ENCODE measurements at places on chromosomes 5 and 9.

GRCh38 chr5:91136271-91136670 lies 246.8 kb downstream of the ARRDC3 start:
- DNase-seq: no peak

- DNase-seq: no peak
Measured at GRCh38 chr5:7671381-7671993, 179.4 kb downstream of the CFAP90 start.

GRCh38 chr5:59712836-59713497 lies 180.6 kb downstream of the PDE4D start:
- no peak for DNase-seq

GRCh38 chr9:97470076-97470475 lies 31.4 kb upstream of the TMOD1 start:
- DNase-seq: no peak

DNA sequence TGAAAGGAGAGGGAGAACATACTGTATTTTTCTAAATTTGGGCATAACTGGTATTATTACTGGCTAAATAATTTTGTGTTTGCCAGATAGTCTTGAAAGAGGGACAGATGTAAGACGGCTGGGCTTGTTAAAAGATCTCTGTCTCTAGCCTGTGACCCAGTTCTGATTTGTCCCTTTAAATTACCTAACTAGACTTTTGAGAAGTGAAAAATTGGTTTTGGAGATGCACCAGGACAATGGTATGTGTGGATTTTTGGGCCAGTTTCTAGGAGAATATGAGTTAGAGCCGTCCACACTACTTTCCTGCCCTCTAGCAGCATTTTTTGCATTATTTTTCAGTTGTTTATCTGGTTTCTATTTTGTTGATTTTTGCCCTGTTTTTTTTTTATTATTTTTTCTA lies 33.5 kb downstream of the LNPEP start:
- no peak for DNase-seq

DNA sequence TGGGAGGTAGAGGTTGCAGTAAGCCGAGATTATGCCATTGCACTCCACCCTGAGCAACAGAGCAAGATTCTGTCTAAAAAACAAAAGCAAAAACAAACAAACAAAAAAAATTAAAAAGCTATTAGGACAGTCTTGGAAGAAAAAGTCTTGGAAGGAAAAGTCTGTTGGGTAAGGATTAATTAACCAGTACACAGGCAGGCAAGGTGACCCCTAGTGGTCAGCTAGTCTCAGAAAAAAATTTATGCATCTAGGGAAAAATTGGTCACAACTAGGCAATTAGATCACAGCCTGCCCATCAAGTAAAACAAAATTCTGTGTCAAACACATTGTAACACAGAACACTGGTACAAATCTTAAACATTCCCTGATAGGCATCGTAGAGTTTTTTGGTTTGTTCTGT lies 6.7 kb upstream of the ANKRD18B start:
- no peak for DNase-seq

- DNase-seq: no peak
Measured at GRCh38 chr9:76610011-76610352, 151.0 kb downstream of the GCNT1 start.

DNA sequence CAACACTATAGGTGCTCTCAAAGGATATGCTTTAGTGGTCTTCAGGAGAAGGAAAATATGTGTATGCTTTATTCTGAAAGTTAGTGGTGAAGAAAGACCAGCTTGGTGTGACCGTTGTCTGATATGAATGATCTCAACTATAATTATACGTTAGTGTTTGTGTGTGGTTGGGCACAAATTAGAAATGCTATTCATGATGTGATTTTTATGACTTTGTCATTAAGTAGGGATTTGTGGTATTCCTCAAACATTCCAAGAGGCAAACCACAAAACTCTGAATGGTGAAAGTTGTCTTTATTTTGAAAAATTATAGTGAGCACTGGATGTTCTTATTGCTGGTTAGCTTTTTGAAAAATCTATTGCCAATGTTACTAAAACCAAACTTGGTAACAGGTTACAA lies 6.2 kb upstream of the F2R start:
- no peak for DNase-seq

DNA sequence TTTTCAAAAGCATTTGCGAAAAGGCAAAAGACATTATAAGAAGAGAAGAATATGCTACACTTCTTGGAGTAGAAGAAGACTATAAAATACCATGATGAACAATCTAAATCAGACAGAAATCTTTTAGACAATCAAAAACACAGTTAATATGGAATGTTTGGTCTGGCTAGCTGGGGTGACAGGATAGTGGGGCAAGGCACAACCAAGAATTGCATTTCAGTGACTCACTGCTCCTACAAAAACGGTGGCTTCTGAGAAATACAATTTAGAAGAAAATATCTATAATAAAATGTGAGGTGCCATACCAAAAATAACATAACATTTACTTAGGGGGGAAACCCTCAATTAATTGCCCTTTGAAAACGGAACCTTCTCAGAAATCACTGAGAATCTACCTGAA lies 363.4 kb downstream of the NPR3 start:
- DNase-seq: no peak

- no peak for DNase-seq
Measured at GRCh38 chr5:125487231-125487630, 740.8 kb upstream of the ZNF608 start.

DNA sequence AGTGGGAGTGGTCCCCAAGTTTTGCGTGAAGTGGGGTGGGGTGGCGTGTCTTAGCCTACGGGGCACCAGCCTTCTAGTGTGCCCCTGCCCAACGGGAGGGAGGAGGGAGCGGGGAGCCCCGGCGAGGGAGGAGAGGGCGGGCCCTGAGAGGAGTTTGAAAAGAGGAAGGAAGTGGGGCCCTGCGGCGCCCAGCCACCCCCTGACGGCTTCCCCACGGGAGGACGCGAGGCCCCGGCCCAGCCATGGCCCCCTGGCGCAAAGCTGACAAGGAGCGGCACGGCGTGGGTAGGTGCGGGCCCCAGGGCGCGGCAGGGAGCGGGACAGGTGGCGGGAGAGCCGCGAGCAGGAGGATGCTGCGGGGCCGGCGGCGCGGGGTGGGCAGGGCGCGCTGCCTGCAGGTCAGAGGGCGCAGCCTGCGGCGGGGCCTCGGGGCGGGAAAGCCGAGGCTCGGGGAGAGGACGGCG lies at the start of gene DOCK2:
Gene DOCK2, plus strand, starts transcription at position 191 of the 464 bp plus-strand sequence. Its CDS starts 52 bp downstream, at position 243.
- no peak for DNase-seq

GRCh38 chr9:126932871-126933321 lies 18.3 kb downstream of the RALGPS1 start:
- DNase-seq: no peak

DNA sequence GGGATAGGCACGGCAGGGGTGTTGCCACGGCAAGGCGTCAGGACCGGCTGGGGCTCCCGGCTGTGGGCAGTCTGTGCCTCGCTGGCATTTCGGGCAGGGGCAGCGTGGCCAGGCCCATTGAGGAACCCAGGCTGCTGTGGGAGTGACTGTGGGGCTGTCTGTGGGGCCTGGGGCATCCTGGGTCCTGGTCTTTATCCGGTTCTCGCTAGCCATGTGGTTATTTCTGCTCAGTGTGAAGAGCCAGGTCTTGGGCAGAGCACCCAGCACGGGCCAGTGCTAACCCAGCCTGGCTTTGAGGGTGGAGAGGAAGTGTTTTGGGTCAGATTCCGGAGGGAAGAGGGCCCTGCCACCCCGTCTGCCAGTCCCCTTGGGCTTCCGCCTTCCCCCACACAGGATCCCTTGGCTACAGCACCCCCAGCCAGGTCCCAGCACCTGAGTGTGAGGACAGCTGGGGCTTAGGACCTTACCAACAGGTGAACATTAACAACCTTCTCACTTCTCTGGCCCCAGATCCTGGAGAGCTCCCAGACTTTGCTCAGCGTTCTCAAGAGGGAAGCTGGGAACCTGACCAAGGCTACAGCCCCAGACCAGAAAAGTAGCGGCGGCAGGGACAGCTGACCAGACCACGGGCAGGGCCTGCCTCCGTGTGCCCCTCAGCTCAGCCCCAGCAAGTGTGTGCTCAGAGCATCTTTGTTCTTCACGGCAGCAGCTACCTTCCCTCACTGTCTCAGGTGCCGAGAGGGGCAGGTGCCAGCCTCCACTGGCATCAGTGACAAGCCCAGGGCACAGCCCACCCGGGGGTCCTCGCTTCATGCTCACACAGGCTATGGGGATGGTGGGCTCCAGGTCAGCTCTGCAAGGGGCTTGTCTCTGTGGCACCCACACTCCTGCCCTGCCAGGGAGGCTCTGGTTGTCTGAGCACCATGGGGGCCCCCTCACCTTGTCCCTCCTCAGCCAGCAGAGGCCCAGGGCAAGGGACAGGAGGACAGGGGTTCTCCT lies 1.1 kb downstream of the SSNA1 start:
- no peak for DNase-seq

GRCh38 chr5:106172681-106173532 lies 1497.8 kb downstream of the EFNA5 start:
- DNase-seq: no peak

- no peak for DNase-seq
Measured at GRCh38 chr9:126708178-126708577, 94.5 kb downstream of the LMX1B start.
